ENCODE measurements at places on chromosomes 2 and 18.

GRCh38 chr2:100208141-100208770 is 65.9 kb upstream of the AFF3 start:
- no peak for DNase-seq

DNA sequence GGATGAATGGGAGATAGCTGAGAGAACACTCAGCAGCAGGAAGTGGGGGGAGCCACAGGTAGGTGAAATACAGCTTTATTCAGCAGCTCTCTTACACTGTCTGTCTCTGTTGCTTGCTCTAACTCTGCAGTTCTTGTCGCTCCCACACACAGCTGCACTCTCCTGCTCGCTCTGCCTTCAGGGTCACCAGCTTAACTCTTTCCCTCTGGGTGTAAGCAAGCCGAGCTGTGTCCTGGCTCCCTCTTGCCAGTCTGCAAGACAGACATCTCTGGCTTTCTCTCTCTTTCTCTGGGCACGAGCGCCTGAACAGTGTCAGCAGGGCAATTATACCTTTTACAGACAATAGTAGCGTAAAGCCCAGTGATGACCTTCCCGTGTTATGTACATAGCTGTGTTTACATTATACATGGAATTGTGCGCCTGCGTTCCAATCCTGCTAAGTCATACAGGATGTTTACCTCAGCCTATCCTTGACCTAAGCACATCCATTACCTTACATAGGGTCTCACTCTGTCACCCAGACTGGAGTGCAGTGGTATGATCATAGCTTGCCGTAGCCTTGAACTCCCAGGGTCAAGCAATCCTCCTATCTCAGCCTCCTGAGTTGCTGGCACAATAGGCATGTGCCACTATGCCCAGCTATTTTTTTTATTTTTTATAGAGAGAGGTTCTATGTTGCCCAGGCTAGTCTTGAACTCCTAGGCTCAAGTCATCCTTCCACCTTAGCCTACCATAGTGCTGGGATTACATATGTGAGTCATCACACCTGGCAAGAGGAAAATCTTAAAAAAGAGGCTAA is 57.8 kb upstream of the CHN1 start:
- DNase-seq, result no peak

GRCh38 chr2:28623582-28624405 is 127.8 kb upstream of the PPP1CB start:
- DNase-seq, result no peak

DNA sequence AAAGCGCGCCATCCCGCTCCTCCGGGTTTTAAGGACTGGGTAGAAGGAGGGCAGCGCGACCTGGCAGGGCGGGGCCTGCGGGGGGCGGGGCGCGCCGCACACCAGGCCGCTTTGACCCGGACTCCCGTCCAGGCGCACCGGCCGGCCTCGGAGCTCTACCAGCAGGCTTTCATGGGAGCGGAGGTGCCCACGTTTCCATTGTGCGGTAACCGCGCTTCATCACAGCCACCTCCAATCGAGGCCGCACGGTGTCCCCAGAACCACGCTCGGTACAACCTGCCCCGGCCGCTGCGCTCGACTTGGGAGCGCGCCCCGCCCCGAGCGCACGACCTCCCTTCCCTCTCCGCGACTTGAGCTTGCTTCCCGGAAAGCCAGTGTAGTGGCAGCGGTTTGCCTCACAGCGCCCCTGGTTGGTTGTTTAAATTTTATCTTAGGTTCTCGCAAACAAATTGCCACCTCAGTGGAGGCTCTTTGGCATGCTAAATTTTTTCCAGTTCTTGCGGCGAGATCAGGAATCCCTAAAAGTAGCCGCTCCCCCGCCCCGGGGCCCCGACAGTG is 280 bp upstream of the CYP1B1 start:
- DNase-seq, result peak; percentile 57

DNA sequence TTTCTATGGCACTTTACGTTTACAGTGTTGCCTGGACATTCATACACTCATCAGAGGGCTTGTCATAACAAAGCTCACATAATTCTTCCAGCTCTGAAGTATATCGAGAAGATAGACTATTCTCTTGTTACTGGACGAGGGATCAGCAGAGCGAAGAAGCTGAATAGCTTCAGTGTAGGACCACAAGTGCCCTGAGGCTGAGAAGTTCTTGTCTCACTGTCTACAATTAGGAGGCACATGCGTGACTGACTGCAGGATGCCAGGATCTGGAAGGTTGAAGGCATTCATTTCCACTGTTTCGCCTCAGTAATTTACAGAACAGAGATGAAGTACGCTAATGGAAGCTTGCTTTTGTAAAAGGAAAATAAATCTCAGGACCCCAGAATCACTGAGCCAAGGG is 9.6 kb downstream of the SH3YL1 start:
- no peak for DNase-seq

DNA sequence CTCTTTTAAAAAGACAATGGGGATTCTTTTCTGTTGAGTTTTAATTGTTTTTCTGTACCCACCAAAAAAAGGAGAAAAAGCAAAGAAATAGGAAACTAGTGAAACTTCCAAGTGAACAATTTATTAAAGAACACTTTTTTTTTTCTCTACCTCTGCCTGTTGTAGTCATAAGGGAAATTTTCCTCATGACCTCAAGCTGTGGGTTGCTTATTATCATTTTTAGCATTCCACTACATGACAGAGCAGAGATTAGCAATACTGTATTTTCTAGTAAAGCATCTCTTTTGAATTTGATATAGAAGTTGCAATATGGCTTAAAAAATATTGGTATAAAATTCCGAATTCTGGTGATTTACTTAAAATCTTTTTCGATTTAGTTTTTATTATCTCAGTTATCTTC is 87.9 kb upstream of the LRRTM1 start:
- no peak for DNase-seq

DNA sequence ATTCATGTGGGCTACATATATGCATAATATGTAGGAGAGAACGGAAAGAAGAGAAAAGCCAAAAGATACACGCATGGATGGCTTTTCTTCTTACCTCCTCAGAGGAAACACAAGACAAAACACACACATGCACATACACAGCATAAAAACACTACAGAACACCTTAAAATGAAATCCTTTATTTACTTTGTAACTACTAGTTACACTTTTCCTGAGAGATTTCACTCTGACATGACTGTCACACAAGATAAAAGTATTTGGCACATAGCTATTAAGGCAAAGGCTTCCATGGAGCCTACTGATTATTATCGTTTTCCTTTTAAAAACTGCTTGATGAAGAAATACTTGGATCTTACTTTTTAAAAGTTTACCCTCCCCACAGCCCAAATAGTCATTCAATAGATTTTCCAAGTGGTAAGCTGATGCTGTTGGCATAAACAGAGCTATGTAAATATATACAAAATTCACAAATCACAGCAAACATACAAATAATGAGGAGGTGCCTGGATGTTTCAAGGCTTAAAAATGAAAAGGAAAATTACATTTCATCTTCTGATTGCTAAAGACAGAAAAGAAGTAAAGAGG is 8.6 kb downstream of the ZEB2 start:
- no peak for DNase-seq

- DNase-seq, result no peak
These were observed 138.6 kb upstream of the GLI2 start for GRCh38 chr2:120596990-120597594.

DNA sequence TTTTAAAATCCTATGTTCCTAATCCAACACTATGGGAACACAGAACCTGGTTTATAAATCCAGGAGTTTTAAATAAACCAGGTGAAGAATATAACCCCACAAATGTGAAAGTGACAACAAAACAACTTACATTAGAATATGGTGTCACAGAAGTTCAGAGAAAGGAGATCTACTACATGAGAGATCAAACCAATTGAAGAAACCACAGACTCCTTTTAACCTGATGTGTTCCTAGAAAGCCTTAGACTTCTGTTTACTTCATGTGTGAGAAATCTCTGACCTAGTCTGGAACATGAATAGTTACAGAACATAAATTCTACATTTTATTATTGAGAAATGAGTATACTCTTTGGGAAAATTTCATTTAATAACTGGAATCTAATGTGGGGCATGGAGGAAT is 165.3 kb downstream of the FTCDNL1 start:
- no peak for DNase-seq

Measured in stimulated activated CD4-positive, alpha-beta T cell treated with anti-CD3 and anti-CD28 coated beads, Interleukin-12 subunit alpha, Interleukin-12 subunit beta, amount 100 ng/mL, for 48 hours (primary cell).